Spleen (tissue), 13 donors: ENCODE measurements at places on chromosomes 4 and X. TPM values are rescaled to one million over a fixed set of nuclear protein-coding genes. Genes with fewer than 3 reads are reported as not detected.

GRCh38 chr4:38034986-38035882, 75.0 kb downstream of the PTTG2 start:
- H3K4me1 ChIP-seq, result no peaks in the 10 kb centered on the region
- H3K27me3 ChIP-seq, result no peaks in the 10 kb centered on the region
- no peak for DNase-seq
- peaks cover 8% of the 10 kb centered on the region for H3K36me3 ChIP-seq
- no peak overlapping the region for H3K27ac ChIP-seq
- H3K4me3 ChIP-seq, result no peak overlapping the region

FRG2 gene
- polyA plus RNA-seq, result not detected

DNA sequence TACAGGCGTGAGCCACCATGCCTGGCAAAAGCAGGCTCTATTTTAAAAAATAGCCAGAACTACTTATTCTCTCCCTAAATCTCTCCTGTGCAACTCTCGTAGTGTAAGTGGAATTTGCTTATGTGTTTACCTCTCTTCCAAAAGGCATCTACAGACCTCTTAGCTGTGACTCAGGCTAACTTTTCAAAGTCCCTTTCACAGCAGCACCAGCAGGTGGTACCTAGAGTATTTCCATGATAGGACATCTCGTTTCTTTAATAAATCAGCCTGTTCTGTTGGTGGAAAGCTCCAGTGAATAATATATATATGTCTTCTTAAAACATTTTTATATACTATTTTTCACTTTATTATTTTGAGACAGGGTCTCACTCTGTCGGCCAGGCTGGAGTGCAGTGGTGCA, 89.0 kb downstream of the NSUN7 start:
- no peaks in the 10 kb centered on the region for H3K4me1 ChIP-seq
- no peak overlapping the region for H3K4me3 ChIP-seq
- DNase-seq, result no peak

ABCG2 gene
- 0.17 TPM for polyA plus RNA-seq

ATP7A gene
- 1.4 TPM for polyA plus RNA-seq

- no peaks in the 10 kb centered on the region for H3K36me3 ChIP-seq
- H3K27me3 ChIP-seq, result no peaks in the 10 kb centered on the region
- peaks cover 5% of the 10 kb centered on the region for H3K4me1 ChIP-seq
- no peak for DNase-seq
- peak overlapping the region; percentile 28 for H3K4me3 ChIP-seq
- peak overlapping the region; percentile 39 for H3K27ac ChIP-seq
Observed at GRCh38 chrX:71053217-71053621, 14.9 kb downstream of the SNX12 start.

DNA sequence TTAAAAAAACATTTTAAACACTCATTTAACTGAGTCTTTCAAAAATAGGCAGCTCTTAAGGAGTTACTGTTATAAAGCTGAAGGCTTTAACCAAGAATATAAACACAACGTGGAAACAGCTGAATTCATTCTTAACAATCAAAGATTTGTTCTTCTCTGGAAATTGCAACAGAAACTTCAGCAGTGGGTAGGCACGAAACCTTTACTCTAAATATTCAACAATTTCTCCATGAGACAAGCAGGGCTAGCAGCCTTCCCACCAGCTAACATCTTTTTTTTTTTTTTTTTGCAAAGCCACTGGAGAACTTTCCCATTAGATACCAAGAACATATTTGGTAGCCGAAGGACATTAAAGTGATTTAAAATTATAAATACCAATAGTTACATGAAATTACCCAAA, 78.2 kb upstream of the PRSS48 start:
- no peaks in the 10 kb centered on the region for H3K4me1 ChIP-seq
- H3K27ac ChIP-seq, result no peak overlapping the region
- H3K4me3 ChIP-seq, result no peak overlapping the region
- no peaks in the 10 kb centered on the region for H3K36me3 ChIP-seq
- H3K27me3 ChIP-seq, result no peaks in the 10 kb centered on the region

GRCh38 chrX:73851014-73852009, 288.3 kb downstream of the CHIC1 start:
- peak; percentile 90 for DNase-seq
- no peaks in the 10 kb centered on the region for H3K36me3 ChIP-seq
- no peak overlapping the region for H3K27ac ChIP-seq
- H3K4me3 ChIP-seq, result no peak overlapping the region
- no peaks in the 10 kb centered on the region for H3K4me1 ChIP-seq
